SK-N-MC (cell line): ENCODE measurements at places on chromosomes 4 and X.

DNA sequence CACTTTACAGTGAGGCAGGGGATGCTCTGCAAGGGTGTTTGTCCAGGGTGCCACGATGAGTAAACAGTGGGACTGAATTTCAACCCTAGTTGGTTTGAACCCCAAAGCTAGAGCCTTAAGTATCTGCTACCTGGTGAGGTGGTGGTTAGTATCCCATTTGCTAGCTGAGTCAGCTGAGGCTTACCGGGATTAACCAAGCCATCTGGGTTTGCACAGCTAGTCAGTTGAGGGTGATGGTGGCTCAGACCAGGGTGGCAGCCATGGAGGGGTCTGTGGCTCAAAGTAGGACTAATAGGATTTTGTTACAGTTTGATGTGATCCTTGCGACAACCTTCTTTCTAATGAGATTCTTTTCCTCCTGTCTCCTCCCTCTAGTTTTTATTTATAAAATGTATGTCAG, 1.9 kb downstream of the EVC start:
- no peak for DNase-seq

DNA sequence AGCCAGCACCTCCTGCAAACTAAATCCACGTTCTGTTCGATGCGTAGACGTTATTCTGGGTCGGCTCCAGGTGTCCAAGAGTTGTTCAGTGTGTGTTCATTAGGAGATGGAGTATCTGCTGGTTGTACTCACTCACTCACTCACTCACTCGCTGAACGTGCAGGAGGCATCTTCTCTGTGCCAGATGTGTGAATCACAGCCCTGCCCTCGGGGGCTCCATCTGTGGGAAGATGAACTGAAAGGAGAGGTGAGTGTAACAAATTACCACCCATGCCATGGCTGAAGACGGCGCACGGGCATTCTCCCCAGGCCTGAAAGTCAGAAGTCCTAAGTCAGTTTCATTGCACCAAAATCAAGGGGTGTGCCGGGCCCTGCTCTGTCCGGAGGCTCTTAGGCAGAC, 16.1 kb downstream of the NSG1 start:
- DNase-seq: no peak

DNA sequence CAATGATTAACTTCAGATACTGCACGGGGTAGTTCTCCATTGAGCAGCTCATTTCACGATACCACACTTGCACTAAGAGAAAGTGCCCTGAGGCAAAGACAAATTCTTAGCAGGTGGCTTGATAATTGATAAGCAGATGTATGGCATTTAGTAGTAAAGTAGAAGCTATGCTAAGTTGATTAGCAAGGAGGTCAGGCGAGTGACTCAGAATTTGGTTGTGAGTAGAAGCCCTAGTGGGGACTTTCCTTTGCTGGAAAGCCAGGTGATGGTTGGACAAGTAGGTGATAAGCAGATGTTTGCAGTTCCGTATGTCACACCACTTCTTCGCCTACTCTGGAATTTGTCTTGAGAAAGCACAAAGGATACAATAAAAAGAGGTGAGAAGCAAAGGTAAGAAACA, 58.7 kb downstream of the TLL1 start:
- DNase-seq: peak; percentile 14

GRCh38 chr4:98796991-98797390, 131.9 kb downstream of the EIF4E start:
- peak; percentile 75 for DNase-seq

GRCh38 chrX:104670051-104670450, 104.1 kb downstream of the IL1RAPL2 start:
- no peak for DNase-seq
